ENCODE measurements at places on chromosomes 2 and 18. TPM values are rescaled to one million over a fixed set of nuclear protein-coding genes. Genes with fewer than 3 reads are reported as not detected.

Gene SCG2
- 199 TPM for polyA plus RNA-seq

Gene DHRS9
- 8.9 TPM for polyA plus RNA-seq

Gene NMS
- polyA plus RNA-seq, result 4.0 TPM

Gene AOX1
- polyA plus RNA-seq, result 6.5 TPM

Gene IL1R1
- polyA plus RNA-seq, result 2.5 TPM

Gene PLB1
- polyA plus RNA-seq, result 11.2 TPM

Gene IL18RAP
- polyA plus RNA-seq, result 0.09 TPM

Gene UBXN4
- 101 TPM for polyA plus RNA-seq

Gene FEV
- 0.11 TPM for polyA plus RNA-seq

GRCh38 chr2:165691615-165692014 is 102.4 kb downstream of the GALNT3 start:
- no peak for DNase-seq

- DNase-seq, result no peak
Measured at GRCh38 chr2:218961229-218961628, 1.8 kb downstream of the CDK5R2 start.

DNA sequence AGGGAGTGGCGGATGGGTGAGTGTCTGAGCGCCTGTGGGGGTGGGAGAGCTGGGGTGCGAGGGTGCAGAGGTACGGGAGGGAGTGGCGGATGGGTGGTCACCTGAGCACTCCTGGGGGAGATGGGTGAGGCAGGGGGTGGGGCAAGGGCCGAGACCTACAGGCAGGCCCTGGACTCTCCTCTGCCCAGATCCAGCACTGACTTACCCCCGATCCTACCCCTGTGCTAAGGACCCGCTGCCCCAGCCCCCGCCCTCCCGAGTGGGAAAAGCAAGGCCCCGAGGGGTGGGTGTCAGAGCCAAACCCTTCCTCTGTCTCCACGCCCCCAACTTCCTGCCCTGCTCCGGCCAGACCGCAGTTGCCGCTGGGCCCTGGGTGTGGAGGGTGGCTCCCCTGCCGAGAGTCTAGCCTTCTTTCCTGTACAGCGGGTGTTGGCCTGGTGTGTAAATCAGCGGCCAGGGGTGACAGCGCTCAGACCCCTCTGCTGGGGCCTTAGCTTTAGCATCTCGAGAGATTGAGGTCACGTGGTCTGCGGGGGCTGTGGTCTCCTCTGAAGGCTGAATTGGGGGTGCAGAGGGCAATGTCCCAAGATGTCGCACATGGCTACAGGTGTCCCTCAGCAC is 12.5 kb downstream of the BOK start:
- DNase-seq, result no peak

DNA sequence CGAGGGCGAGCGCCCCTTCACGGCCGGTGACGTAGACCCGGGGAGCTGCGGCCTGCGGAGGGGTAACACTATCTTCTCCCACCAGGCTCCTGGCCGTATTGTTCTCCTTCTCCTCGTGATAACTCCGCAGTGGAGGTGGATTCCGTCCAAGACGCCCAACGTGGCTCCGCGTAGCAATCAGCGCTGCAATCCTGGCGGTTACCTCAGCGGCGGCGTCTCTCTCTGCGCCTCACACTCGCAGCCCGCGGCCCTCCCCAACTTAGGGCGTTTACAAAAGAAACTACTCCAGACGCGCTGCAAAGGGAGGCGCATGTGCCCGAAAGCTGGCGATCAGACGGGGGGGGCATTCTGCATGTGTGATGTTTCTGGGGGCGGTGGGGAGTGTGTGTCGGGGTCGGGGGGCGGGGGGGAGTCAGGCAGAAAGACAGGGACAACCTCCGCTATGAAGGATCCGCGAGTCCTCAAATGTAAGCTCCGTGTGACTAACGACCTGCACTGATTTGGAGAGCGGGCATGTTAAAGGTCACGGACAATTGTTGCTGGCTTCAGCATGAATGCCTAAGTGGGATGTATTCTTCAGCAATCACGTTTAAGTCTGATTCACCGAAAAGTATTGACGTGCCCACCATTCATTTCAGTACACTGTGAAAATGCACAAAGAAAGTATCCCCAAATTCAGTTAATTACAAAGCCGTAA is 1.3 kb upstream of the ZNF516 start:
- DNase-seq, result peak; percentile 61

DNA sequence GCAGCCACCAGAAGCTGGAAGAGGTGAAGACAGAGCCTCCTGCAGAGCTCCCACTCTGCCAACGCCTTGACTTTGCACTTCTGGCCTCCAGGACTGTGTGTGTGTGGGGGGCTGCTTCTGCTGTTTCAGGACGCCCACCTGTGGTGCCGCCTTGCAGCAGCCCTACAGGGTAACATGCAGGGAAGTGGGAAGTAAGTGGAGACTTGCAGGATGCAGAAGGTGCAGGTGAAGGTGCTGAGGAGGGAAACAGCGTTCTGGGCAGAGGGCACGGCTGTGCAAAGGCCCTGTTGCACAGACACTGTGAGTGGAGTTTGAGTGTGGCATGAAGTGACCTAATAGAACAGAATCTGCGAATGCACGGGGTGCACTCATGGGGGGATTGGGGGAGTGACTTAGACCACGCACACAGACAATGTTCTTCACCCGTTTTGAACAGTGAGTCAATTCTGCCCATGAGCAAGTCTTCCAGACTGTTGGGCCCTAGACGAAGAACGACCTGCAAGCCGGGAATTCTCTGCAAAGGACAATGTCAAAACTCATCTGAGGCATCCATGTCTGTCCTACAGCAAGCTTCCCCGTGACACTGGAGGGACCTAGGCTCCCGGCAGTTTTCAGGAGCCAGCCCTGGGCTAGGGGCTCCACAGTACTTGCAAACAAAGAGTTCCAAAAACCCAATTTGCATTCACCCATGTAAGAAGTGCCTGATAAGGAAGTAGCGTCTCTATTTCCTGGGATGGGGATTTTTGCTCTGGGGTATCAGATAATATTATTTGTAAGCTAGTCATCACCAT is 19.0 kb downstream of the MBP start:
- no peak for DNase-seq

GRCh38 chr2:45729753-45730512 is 78.5 kb downstream of the PRKCE start:
- no peak for DNase-seq

GRCh38 chr2:16745466-16745865 is 79.8 kb upstream of the CYRIA start:
- DNase-seq, result no peak

DNA sequence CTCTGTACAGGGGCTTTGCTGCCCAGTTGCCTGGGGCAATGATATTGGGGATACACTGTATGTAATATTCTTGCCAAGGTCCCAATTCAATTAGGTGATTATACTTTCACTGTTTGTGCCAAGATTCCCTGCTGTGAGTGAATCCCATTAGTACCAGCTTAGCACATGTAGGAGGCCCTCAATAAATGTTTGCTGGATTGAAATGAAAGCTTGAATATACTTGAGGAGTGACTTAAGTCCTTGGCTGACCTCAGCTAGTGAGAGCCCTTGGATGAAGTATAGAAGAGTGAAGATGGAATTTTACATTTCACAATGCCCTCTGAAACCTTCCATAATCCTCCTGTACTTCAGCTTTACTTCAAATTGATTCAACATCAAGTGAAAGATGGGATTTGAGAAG is 102.9 kb downstream of the GATA6 start:
- no peak for DNase-seq

GRCh38 chr2:45852450-45853150 is 201.1 kb downstream of the PRKCE start:
- no peak for DNase-seq

GRCh38 chr2:20334605-20335203 is 15.9 kb downstream of the PUM2 start:
- no peak for DNase-seq

DNA sequence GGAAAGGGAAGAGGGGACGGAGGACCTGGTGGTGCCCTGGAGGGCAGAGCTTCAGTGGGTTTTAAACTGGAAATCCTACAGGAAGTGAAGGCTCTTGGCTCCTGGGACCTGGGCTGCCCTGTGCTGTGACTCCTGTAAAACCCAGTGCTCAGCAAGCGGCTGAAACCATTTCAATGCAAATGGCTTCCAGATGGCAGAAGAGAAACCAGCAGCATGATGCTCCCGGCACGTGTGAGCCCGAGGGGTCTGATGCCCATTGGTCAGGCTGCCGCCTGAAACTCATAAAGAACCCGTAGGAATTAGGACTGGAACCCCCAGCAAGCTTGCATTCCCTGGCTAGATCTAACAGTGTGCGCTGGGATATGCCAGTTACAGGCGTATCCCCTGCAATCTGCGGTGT is 109.2 kb upstream of the THOC1 start:
- no peak for DNase-seq

- DNase-seq, result no peak
Measured at GRCh38 chr2:113093613-113093977, 25.8 kb downstream of the IL1F10 start.

- no peak for DNase-seq
Measured at GRCh38 chr18:13831864-13832508, 8.0 kb downstream of the MC5R start.

DNA sequence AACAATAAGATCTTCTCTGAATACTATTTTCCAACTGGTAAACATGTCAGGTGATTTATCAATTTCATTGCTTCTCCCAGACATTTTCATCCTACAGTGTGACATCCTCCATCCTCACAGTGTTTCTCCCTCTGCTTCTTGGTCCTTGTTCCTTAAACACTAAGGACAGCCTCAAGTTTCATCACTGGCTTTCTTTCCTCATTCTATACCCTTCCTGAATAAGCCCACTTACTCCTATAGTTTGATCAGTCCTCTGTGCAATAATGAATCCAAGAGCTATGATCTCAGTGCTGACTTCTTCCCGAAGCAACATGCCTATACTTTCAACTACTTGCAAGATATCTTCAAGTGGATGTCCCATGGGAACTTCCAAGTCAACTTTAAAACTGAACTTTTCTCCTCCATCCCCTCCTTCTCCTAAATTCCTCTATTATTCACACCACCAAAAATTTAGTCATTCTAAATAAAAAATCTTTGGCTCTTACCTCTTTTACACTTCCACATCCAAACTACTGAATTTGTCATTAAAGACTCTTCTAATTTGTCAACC is 87.6 kb downstream of the FAM228A start:
- no peak for DNase-seq

GRCh38 chr18:35522130-35522959 is 24.6 kb upstream of the INO80C start:
- DNase-seq, result no peak

GRCh38 chr18:74799542-74799941 is 201.9 kb downstream of the ZNF407 start:
- no peak for DNase-seq

- no peak for DNase-seq
Measured at GRCh38 chr2:79713131-79713785, 200.4 kb downstream of the CTNNA2 start.

- DNase-seq, result no peak
Measured at GRCh38 chr2:232976176-232976575, 36.9 kb downstream of the NGEF start.

- no peak for DNase-seq
Measured at GRCh38 chr18:6248017-6248416, 166.7 kb downstream of the L3MBTL4 start.

GRCh38 chr18:21145371-21145770 is 33.8 kb upstream of the ROCK1 start:
- no peak for DNase-seq

- no peak for DNase-seq
Measured at GRCh38 chr2:101577173-101577572, 102.3 kb upstream of the RFX8 start.

- no peak for DNase-seq
Measured at GRCh38 chr2:127356531-127356930, 31.2 kb downstream of the MAP3K2 start.

DNA sequence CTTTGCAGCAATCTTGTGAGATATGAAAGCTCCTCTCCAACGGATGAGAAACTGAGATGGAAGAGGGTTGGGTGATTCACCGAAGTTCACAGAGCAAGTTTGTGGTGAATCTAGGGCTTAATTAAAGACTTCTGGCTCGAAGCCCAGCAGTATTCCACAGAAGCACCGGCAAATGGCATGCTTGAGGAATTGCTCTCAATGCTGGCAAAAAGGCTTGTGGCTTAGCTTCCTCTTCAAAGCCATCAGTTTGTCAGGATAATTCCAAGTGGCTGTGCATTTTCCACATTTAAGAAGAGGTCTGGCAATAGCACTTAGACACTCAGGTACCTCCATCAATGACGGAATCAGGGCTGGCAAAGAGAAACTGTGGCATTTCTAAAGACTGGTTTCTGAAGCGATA is 98.7 kb upstream of the SLC66A3 start:
- peak; percentile 85 for DNase-seq

- no peak for DNase-seq
Measured at GRCh38 chr18:54529444-54529843, 61.6 kb upstream of the DYNAP start.

DNA sequence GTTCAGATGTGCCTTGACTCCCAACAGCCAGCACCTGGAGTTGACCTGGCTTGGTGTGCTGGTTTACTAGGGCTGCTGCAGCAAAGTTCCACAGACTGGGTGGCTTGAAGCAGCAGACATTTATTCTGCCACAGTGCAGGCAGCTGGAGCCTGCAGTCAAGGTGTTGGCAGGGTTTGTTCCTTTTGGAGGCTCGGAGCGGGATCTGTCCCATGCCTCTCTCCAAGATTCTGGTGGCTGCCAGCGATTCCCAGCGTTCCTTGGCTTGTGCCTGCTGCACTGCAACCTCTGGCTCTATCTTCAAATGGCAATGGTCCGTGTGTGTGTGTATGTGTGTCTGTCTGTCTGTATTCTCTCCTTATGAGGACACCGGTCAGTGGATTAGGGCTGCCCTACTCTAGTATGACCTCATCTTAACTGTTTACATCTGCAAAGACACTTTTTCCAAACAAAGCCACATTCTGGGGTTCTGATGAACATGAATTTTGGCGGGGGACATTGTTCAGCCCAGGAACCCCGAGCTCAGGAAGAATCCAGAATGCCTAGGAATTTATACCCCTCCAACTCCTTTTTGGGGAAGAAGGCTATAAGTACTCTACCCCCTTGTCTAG is 44.7 kb upstream of the TMEM131 start:
- no peak for DNase-seq

GRCh38 chr2:227374158-227374557 is 4.9 kb downstream of the TM4SF20 start:
- no peak for DNase-seq

GRCh38 chr2:1967242-1968208 is 223.2 kb upstream of the PXDN start:
- DNase-seq, result no peak

- no peak for DNase-seq
Measured at GRCh38 chr2:186195696-186196095, 290.4 kb upstream of the ZC3H15 start.

- DNase-seq, result no peak
Measured at GRCh38 chr2:23592898-23593751, 208.1 kb downstream of the KLHL29 start.

GRCh38 chr2:176682278-176682677 is 413.0 kb downstream of the MTX2 start:
- no peak for DNase-seq

DNA sequence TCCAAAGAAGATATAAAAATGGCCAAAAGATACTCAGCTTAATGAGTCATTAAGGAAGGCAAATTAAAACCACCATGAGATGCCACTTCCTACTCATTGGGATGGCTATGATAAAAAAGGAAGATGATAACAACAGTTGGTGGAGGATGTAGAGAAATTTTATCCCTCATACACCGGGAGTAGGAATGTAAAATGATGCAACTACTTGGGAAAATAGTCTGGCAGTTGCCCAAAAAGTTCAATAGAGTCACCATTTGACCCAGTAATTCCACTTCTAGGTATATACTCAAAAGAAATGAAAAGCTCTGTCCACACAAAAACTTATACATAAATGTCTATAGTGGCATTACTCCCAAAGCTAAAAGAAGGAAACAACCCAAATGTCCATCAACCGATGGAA is 10.1 kb upstream of the SULT1C2 start:
- DNase-seq, result no peak

- peak; percentile 50 for DNase-seq
Measured at GRCh38 chr2:206443735-206444527, 599 bp downstream of the ADAM23 start.

- peak; percentile 85 for DNase-seq
Measured at GRCh38 chr2:75608684-75609333, 37.8 kb upstream of the MRPL19 start.

Measured in spinal cord (tissue), 10 donors.